CD4-positive, alpha-beta T cell treated with Interleukin-1 beta for 1 hour (primary cell): ENCODE measurements at places on chromosomes 6 and 20.
A peak's percentile ranks its signal among the peaks of the same experiment; 100 is the strongest.

DNA sequence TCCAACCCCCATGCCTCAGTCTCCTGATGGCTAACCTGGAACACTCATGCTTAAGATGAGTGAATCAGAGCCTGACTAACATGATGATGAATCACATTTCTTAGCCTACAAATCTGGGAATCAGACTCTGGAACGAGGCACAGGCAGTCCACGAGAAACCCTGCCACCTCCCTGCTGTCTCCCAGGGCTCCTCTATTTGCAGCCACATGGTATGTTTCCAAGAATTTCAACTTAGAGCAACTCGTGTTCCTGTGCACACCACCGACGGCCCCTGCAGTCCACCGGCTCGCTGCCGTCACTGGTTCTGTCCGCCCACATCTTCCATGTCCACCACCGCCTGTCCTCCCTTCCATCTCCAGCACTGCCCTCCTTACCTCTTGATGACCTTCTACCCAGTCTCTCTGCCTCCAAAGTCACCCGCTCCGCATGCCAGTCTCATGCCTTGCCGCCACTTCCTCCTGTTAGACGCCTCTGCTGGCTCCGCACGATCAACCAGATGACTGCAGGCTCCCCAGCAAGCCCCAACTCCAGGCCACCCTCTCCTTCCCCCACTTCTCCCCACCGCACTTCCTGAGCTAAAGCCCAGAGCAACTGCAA is 87.6 kb downstream of the AGPAT4 start:
- DNase-seq, result no peak

GRCh38 chr6:29763491-29764289 is 40.5 kb downstream of the HLA-F start:
- no peak for DNase-seq

DNA sequence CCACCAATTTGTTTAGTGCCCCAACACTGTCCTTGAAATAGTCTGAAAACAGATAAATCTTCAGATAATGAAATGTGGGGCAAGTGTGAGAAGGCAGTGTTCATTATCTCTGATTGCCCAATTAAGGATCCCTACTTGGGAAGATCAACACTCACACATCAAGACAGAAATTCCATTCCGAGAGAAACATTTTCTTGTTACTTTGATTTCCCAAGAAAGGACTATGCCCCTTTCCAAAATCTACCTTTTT is 16.2 kb downstream of the HMGN4 start:
- no peak for DNase-seq

GRCh38 chr6:169618526-169619490 is 83.0 kb downstream of the WDR27 start:
- DNase-seq, result no peak

- DNase-seq, result no peak
Measured at GRCh38 chr6:56841381-56841749, 113.5 kb upstream of the BEND6 start.

DNA sequence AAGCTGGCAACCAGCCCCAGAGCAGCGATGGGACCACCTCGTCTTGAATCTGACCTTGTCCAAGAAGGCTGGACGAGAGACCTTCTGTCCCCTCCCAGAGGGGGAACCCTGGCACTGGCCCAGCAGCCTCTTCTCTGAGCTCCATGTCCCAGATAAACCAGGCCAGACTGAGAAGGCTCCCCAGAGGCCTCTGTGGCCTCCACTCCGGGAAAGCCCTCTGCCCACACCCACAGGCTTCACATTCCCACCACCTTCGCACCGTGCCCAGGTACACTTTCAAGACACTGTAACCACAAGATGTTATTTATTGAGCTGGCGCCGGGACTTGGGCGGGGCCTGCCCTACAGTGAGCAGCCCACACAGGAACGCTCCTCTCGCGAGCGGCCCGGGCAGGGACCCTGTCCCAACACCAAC is 33.2 kb downstream of the ADA start:
- peak; percentile 32 for DNase-seq
